ENCODE measurements at places on chromosomes 11 and 22.

- DNase-seq, result no peak
These were observed 140.8 kb downstream of the TRPC6 start for GRCh38 chr11:101442936-101443521.

DNA sequence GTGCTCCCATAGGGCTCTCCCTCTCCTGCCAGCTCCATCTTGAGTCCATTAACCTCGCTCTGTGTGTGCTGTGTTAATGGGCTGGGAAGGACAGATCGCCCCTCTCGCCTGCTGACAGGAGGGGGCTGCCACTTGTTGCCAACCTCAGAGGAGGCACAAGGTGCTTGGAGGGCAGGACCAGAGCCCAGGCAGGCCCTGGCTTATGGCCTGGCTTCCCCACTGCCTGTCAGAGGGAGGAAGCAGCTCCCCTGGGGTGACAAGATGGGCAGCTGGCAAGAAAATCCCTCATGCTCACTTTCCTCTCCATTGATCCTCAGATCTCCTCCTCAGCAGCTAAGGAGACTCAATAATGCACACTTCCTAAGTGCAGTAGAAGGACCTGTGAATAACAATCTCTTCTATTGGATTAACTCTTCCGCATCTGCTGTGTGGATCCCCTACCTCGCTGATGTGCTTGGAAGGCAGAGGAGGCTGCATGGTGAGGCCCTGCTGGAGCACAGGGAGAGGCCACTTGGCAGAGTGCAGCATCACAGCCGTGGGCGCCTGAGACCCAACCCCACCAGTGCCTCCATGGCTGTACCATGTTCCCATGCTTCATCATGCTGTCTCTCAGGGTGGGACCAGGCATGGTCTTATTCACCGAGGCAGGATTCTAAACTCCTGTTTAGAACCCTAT, 70.3 kb downstream of the TRIM29 start:
- DNase-seq, result no peak

GRCh38 chr11:36333468-36333867, 37.4 kb downstream of the PRR5L start:
- no peak for DNase-seq

DNA sequence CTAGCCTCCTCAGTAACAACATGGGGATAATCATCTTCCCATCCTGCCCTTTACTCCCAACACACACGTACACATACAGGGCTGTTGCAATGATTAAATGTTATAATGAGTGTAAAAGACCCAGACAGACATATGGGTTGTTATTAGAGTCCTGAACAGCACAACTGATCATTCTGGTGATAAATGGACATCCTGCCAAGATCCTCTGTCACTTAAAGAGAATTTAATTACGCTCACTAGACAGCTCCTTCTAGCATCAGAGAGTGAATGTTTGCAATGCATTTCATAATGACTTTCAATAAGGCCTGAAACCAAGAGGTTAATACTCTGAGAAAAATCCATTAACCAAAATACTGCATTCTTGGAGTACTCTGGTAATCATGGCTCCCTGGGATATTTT, 115.8 kb downstream of the KCNC1 start:
- DNase-seq, result no peak

DNA sequence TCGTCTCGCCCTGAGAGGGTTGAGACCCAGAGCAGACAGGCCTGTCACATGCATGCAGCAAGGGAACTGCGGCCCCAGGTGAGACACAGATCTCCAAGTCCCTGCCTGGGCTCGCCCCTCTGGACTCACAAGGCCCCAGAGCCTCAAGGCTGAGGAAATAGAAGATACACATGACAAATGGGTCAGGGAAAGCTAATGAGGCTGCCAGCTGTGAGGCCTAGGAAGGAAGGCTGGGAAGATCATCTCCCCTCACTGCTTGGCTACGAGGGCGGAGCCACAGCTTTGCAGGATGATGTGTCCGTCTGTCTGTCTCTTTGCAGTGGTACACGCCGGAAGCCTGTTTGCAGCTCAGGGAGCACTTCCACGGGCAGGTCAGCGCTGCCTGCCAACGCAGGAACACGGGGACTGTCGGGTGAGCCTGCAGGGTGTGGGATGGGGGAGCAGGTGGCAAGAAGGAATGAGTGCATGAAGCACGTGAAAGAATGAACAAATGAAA, 4.5 kb downstream of the RAB36 start:
- no peak for DNase-seq

Measured in stimulated activated CD4-positive, alpha-beta T cell treated with anti-CD3 and anti-CD28 coated beads, TNF-alpha, amount 100 ng/mL, for 1 hour (primary cell).